ENCODE measurements at places on chromosomes 3 and 15.
A peak's percentile ranks its signal among the peaks of the same experiment; 100 is the strongest.

GRCh38 chr15:67835297-67836133 lies 4.3 kb downstream of the RNU6-1 start:
- no peak for DNase-seq

- no peak for DNase-seq
These were observed 344.2 kb upstream of the TPRG1 start for GRCh38 chr3:188827576-188827975.

DNA sequence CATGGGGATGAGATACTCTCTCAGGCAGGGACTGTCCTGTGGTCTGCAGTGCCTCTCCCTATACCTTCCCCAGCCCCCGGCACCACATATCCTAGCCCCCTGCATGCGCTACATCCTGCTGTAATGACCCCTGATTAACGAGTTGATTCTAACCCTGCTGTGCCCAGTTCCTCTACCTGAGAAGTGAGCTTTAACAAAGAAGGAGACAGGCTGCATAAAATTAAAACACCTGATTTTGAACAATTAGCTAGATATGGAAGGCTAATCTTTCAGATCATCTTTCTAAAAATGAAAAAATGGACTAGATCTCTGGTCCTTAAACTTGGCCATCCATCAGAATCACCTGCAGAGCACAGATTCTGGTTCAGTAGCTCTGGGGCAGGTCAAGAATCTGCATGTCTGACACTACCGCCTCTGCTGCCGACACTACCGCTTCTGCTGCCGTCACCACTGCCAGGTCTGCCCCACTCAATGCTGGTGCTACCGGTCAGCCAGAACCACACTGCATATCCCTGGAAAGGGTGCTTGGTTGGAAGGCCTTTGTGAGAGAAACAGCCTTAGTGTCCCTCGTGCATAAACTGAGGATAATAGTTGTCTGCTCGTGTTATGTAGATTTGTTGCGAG lies 33.6 kb upstream of the ZBTB38 start:
- no peak for DNase-seq

GRCh38 chr3:26963361-26963743 lies 340.8 kb downstream of the LRRC3B start:
- no peak for DNase-seq

DNA sequence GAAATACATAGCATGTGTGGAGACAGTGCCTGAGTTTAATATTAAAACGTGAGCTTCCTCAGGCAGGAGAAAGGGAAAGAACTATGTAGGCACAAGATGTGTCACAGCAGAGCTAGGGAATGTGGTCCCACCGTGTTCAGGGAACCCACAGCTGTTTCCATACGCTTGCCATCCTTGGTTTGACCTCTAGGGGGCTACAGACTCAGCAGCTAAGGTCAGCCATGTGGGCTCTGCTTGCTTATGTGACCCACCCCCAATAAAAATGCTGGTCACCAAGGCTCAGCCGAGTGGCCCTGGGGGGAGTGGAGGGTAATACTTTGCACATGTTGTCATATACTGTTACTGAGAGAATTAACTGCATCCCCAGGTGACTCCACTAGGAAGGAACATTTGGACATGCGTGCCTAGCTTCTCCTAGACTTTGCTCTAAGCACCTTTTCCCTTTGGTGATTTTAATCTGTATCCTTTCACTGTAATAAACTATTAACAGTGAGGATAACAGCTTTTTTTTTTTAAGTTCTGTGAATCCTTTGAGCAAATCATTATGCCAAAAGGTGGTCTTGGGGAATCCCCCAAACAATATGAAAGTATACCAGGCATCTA lies 3.3 kb downstream of the TUBGCP5 start:
- DNase-seq = peak; percentile 23

DNA sequence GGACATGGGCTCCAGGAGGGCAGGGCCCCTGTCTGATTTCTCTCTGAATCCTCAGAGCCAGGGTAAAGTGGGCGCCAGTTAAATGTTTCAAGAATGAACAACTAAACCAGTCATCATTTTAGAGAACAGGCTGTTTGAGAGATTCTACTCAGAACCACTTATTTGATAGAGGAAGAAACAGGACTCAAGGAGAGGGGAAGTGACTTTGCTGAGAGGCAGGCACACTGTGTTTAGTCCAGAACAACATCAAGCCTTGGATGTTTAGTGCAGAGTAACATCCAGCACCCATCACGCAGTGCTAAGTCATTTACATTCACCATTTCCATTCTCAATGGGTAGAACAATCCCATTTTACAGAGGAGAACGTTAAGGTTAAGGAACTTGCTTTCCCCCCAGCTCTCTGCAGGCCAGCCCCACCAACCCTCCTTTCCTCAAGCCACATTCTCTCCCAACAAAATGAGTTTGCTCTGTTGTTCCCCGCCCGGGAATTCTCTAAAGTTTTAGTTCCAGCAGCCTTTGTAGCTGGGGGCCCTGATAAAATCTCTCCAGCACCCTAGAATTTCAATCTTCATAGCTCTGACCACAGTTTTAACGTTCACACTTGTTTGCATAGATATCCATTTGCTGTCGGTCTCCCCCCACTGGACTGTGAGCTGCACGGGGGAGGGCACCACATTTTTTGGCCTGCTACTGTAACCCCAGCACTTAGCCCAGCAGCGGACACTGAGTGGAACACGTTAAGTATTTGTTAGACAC lies 962 bp downstream of the NMNAT3 start:
- DNase-seq = no peak

DNA sequence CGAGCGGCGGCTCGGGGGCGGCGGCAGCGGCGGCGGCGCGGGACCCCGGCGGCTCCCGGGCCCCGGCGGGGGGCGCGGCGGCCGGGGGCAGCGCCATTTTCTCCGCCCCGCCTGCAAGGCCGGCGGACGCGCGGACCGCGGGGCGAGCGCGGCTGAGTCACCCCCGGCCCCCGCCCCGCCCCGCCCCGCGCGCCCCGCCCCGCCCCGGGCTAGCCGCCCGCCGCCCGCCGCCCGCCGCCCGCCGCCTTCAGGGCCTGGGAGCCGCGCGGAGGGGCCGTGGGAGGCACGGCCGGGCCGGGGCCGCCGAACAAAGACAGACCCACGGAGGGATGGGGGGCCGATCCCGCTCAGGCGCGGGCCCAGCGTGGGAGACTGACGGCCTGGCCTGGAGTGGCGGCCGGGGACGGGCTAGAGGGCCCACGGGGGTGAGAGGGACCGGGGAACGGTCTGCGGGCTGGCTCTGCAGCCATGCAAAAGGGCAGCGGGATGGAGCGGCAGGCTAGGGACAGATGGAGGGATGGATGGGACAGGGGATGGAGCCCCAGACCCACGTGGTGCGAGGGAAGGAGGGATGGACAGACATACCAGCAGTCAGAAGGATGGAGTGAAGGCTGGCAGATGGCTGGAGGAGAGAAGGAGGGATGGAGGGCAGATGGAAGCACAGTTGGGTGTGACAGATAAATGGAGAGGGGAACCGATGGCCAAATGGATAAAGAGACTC lies at the start of gene EIF4E3:
Gene EIF4E3, minus strand, starts transcription at position 132 of the 721 bp plus-strand sequence. Its CDS starts 35 bp downstream, at position 97.
- DNase-seq = peak; percentile 73

GRCh38 chr3:141625506-141625905 lies 112.6 kb upstream of the RNF7 start:
- no peak for DNase-seq

DNA sequence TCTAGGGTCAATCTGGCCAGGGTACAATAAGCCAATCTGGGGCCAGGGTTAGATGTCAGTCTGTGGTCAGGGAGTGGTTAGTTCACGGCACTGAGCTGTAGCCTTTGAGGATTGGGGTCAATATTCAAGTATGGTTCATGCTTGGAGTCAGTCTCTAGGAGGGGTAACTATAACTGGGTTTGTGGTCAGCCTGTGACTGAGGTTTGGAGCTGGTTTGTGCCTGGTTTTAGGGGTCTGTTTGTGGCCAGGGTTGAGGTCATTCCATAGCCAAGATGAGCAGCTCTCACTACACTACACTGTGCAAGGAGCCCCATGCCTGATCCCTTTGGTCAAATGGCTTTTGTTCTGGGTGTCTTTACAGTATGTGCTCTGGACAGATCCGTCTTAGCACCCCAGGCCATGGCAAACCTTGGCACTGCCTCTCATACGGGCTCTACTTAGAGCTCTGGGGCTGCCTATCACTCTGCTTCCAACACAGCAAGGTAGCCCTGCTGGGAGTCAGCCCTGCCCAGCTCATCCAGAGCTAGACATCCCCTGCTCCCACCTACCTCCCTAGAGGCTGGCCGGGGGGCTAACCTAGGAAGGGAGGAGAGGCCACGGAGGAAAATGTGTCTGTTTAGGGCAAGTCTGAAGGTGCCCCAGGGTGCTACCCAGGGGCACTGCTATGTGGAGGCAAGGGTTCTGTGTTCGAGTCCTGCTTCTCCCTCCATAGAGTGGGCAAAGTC lies 63.3 kb upstream of the CORO2B start:
- no peak for DNase-seq

DNA sequence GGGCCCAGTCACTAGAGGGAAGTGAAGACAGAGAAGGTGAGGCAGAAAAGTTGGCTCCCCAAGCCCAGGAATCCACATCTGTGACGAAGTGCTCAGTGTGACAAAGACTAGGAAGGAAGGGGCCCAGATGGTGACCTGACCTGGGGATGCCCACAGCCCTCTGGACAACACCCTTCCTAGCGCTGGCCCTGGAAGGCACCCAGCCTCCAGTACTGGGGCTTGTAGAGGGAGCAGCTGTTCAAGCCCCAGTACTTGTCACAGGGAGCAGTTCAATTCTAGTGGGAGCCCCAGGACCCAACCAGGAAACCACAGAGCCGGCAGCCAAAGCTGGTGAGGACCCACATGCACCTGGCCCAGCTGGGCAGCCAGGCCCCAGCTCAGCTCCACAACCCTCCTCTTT lies 190.8 kb downstream of the XXYLT1 start:
- DNase-seq = no peak

- DNase-seq = peak; percentile 17
These were observed 188.2 kb downstream of the ATP10A start for GRCh38 chr15:25674913-25675312.

GRCh38 chr3:112464264-112464663 lies 35.0 kb downstream of the BTLA start:
- no peak for DNase-seq

- peak; percentile 99 for DNase-seq
These were observed 323.8 kb downstream of the GBE1 start for GRCh38 chr3:81437683-81438082.

DNA sequence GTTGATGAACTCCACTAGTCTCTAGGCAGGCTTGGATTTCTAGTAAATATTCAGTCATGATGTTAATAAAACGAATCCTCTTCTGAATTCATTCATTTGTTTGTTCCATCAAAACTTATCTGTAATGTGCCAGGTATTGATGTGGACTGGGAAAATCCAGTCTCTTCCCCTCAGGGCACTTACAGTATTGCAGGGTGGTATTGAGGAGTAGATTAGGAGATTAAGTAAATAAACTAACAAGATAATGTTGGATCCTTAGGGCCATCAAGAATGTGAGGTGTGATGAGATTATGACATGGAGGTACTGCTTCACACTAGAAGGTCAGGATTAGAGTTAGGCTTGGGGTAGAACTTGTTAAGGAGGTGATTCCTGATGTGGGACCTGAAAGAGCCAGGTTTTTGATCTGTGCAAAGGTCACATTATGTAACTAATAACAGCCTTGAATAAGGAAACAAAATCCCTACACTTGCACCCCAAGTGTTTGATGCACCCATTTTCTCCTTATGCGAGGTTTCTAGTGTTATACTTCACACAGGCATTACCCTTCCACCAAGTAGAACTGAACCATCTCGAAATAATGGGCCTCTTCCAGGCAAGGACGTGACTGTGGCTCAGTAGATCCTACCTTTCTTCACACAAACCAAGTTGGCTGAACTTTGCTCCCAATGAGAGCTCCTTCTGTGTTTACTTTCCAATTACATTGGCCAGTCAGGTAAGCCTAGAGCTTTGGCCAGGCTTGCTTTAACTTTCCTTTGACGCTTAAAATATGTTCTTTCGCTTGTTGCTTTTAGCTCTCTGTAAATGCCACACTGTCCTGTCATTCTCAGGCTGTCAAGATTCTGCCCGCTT lies 16.7 kb downstream of the MCTP2 start:
- DNase-seq = no peak

DNA sequence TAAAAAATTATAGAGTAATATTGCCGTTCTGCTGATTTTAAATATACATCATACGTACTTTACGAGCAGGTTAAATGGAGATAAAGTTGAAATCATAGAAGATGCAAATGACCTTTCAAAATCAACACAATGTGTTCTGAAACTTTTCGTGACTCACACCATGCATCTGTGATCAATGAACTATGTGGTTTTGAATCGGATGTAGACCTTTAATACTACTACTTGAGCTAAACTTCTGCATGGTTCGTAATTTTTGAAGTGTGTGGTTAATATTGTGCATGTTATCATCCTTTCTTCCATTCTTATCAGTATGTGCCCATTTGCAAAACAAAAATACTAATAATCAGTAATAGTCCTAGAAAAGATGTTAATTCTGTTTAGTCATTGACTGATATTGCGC lies 58.9 kb downstream of the GASK1A start:
- no peak for DNase-seq

DNA sequence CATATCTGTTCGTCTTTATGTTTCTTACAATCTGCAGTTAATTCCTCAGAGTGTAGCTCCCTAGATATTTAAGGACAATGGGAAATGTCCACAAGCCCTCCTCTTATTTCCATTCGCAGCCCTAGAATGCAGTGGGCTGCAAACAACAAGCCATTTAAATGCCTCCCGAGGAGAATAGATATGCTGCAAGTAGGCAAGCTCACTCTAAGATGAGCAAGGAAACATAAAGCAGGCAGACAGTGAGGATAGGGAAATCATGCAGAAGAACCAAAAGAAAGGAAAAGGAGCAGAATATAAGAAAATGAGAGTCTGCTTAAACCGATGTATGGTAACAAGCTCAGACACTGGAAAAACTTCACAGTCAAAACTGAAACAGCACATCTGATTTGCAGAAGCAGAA lies 561.9 kb downstream of the GBE1 start:
- no peak for DNase-seq

- DNase-seq = no peak
These were observed 656.7 kb upstream of the CCDC54 start for GRCh38 chr3:106720510-106720909.

- DNase-seq = peak; percentile 30
These were observed 84.3 kb upstream of the ZNF385D start for GRCh38 chr3:21835264-21835663.

DNA sequence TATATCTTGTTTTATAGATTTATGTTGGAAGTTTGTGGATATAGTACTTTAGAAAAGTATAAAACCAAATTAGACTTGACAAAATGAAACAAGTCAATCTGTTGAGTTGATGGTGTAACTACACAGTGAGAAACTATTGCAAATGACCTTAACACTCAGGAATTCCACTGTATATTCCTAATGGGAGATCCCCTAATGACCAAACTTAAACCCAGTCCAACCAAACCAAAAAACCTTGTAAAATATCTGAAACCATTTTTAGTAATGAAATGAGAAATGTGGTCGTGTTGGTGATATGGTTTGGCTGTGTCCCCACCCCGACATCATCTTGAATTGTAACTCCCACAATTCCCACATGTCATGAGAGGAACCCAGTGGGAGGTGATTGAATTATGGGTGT lies 31.9 kb upstream of the ATP13A3 start:
- DNase-seq = no peak

GRCh38 chr3:24197809-24198208 lies 252.7 kb downstream of the NR1D2 start:
- DNase-seq = no peak

- DNase-seq = no peak
These were observed 4.1 kb upstream of the CLASP2 start for GRCh38 chr3:33722191-33722590.
